ENCODE measurements at places on chromosomes 4 and X. TPM values are rescaled to one million over a fixed set of nuclear protein-coding genes. Genes with fewer than 3 reads are reported as not detected.

ZFP92 gene
- 0.78 TPM for total RNA-seq

UGT2B11 gene
- not detected for total RNA-seq

ZNF157 gene
- total RNA-seq, result 0.26 TPM

JAKMIP1 gene
- total RNA-seq, result 1.3 TPM

PLP1 gene
- total RNA-seq, result 0.78 TPM

GYPA gene
- not detected for total RNA-seq

GC gene
- total RNA-seq, result 34.8 TPM

SOWAHD gene
- not detected for total RNA-seq

ABCG2 gene
- 0.66 TPM for total RNA-seq

FGD1 gene
- 2.9 TPM for total RNA-seq

All from body of pancreas (tissue), 4 donors.